Lung microvascular endothelial cell (primary cell): ENCODE measurements at places on chromosomes 1 and 21. TPM values are rescaled to one million over a fixed set of nuclear protein-coding genes. Genes with fewer than 3 reads are reported as not detected.

Gene ILDR2
- total RNA-seq: not detected in 2 replicates

Gene PRKACB
- total RNA-seq: 5.0 and 20.5 TPM in 2 replicates

Gene SRSF11
- total RNA-seq: 62.3 and 76.0 TPM in 2 replicates

Gene MAEL
- total RNA-seq: not detected in 2 replicates

Gene LEPR
- 24.8 and 34.3 TPM in 2 replicates for total RNA-seq

Gene OR6N1
- not detected in 2 replicates for total RNA-seq

Gene USP25
- total RNA-seq: 44.7 and 64.3 TPM in 2 replicates

Gene OR2L3
- total RNA-seq: not detected in 2 replicates

Gene C1QB
- total RNA-seq: not detected in 2 replicates

GRCh38 chr1:241614144-241614543 lies 26.0 kb downstream of the CHML start:
- no peak for DNase-seq

- no peak for DNase-seq
Observed at GRCh38 chr1:160236806-160237205, 25.5 kb downstream of the DCAF8 start.

DNA sequence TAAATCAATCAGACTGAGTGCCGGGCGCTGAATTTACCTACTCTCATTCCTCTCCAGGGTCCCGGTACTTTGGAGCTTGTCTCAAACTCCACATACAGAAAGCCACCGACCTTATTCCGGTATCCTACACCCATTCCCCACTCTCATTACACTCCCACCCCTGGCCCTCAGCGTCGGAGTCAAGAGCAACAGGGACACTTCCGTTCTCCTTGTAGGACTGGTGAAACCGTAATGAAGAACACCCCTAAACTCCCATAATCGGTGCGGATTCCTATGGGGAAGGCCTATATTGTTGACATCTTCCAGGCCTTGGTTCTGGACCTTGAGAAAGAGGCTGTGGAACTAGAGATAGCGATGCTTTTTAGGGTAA lies 798 bp downstream of the ZBED6 start:
- peak; percentile 47 for DNase-seq

- DNase-seq: no peak
Observed at GRCh38 chr1:191641420-191642260, 516.6 kb upstream of the RGS18 start.

DNA sequence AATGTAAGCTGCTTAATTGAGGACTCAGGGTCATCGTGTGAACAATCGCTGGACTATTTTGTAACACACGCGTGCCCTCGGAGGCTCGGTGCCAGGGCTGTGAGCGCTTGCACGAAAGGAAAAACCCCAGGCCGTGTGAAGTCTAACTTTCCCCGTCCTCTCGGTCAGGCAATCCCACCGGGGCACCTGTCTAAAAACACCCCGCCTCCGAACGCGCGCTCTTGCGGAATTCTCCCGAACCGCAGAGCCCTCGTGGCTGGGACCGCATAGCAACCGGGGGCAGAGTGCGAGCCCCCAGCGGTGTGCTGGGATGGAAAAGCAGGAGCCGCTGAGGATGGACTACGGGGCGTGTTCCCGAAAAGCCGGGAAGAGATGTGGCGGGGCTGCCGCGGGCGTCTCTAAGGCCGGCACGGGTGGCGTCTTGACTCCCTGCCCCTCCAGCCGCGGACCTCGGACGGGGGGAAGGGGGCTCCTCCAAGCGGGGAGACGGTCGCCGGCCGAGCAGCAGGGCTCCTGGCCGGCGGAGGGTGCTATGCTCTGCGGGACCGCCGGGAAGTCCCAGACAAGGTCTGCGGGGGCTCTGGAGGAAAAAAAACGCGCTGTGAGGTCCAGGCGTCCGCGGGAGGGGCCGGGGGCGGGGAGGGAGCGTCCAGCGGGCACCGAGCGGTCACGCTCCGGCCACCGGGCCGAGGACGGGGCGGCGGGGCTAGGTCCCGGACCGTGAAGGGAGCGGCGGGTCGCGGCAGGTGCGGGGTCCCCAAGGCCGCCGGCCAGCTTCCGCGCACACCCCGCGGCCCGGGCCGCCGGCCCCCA lies 936 bp downstream of the ZBTB21 start:
- DNase-seq: peak; percentile 90

- DNase-seq: no peak
Observed at GRCh38 chr1:54118704-54119103, 34.1 kb downstream of the CDCP2 start.

GRCh38 chr21:38765056-38765455 lies 40.7 kb upstream of the ETS2 start:
- DNase-seq: no peak

- no peak for DNase-seq
Observed at GRCh38 chr1:5728663-5729355, 263.4 kb downstream of the NPHP4 start.

DNA sequence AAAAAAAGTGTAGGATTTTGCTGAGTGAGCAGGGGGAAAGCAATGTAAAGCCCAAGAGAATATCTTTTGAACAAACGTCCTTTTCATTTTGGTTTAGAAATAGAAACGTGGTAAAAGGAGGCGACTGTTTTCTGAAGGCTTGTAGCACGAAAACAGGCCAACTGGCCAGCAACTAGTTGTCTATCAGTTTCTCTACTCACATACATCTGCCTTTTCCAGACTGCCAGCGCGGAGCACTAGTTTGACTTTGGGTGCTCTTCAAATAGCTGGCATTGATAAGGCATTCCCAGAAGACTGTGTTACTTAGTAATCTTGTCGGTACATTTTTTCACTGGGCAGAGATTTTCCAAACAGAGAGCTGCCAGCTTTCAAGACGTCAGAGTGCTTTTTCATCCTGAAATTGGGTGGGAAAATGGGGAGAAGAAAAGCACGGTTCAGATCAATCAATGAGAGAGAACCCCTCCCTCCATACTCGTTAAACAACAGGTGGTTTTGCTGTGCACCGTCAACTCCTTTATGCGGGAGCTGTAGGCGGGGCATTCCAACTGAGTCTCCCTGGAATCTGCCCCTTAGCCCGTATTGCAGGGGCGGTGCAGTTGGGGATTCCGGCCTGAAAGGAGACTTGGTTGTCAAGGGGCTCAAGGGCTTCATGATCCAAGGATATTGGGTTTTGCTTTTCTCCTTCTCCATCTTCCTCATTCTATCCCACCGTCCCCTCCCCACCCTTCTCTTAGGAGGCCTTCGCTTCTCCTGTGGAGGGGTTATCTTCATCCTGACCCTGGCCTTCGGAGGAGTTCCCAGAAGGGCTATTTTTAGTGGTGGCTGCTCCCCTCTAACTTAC lies 884 bp upstream of the LRRC8C start:
- DNase-seq: no peak

DNA sequence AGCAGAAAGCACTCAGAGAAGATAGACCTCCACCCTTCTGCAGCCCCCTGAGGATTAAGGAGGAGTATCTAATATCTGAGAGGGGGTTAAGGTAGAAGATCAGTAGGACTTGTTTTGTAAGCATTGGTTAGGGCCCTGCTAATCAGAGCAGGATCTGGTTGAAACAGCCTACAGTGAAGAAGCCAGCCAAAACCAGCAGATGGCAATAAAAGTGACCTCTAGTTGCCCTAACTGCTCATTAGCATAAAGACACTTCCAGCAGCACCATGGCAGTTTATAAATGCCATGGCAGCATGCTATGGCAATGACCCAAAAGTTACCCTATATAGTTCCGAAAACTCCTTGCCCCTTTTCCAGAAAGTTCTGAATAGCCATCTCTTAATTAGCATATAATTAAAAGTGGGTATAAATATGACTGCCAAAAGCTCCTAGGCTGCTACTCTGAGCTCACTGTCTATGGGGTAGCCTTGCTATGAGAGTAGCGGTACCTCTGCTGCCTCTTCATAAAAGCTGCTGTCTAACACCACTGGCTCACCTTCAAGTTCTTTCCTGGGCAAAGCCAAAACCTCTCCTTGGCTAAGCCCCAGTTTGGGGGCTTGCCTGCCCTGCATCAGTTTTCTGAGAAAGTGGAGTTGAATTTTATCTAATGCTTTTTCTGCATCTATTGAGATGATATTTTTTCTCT lies 254.2 kb downstream of the PAPPA2 start:
- DNase-seq: no peak

- no peak for DNase-seq
Observed at GRCh38 chr1:235100194-235100772, 28.4 kb downstream of the TOMM20 start.

GRCh38 chr1:213615226-213615916 lies 372.4 kb upstream of the PROX1 start:
- no peak for DNase-seq

DNA sequence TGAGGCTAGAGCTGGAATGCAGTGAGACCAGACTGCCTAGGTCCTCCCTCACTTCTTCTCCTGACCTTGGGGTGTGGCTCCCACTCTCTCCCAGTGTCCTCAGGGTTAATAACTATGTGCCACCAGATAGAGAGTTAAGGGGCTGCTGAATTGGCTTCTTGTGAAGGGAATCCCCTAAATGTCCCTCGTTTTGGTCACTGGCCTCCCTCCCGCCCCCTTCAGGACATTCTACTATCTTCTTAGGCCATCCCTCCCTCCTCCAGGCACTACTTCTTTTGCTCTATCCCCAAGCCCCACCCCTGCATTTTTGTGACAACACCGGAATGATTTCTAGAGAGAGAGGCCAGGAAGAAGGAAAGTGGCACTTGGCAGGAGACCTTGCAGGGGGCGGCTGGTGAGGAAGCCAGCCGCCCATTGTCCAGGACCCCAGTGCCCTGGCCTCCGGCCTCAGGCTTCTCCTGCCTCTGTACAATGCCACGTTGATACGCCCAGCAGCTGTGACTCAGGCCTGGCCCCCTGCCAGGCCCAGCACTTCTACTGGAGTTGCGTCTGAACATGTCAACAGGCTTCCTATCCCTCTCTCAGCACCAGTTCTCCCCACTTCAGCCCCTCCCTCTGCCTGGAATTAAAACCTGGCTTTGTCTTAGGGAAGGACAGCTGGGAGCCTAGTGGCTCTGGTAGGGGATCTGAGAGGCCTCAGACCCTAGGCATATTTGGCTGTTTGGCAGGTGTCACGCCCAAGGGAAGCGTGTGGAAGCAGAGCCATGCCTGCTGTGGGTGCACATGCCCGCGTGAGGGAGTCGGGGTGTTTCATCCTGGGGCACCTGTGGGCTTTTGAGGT lies 9.1 kb downstream of the LMNA start:
- peak; percentile 97 for DNase-seq

DNA sequence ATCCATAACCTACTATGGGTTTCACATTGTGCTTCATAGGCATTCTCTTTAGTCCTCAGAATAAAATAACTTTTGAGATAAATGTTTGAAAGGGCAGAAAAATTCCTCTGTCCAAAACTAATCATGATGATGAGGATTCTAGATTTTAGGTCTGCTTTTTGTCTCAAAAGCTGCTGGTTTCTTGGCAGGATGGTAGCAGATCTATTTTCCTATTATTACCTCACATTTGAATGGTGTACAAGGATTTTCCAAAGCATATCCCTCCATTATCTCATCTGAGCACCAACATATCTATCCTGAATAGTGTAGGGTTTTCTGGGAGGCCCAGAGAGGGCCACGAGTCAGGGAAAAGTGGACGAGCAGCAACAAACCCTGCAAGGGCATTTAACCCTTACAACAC lies 201.9 kb downstream of the PLPP3 start:
- DNase-seq: no peak

- no peak for DNase-seq
Observed at GRCh38 chr21:17673261-17674020, 60.7 kb upstream of the BTG3 start.

DNA sequence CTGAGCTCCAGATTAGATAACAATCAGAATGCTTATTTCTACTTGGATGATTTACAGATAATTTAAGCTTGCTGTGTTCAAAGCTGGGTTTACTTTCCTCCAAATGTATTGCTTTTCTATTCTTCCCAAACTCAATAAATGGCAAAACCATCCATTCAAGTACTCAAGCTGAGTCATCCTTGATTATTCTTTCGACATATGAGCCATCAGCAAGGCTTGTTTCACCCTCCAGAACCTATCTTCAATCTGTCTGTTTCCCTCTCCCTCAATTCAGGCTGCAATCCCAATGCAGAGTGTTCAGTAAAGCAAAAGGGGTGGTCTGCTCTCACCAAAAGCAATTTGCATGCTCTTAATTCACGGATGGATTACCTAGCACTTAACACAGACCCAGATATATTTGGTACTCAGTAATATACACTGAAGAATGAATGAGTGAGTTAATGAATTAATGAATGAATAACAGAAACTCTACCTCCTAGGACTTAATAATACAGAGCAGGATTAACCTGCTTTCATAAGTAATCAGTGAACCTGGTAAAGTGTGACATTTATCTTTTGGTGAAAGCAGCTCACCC lies 41.9 kb downstream of the DDR2 start:
- DNase-seq: no peak

GRCh38 chr1:212149566-212149965 lies 114.0 kb downstream of the DTL start:
- DNase-seq: no peak

- no peak for DNase-seq
Observed at GRCh38 chr1:71264039-71264438, 183.2 kb upstream of the ZRANB2 start.

DNA sequence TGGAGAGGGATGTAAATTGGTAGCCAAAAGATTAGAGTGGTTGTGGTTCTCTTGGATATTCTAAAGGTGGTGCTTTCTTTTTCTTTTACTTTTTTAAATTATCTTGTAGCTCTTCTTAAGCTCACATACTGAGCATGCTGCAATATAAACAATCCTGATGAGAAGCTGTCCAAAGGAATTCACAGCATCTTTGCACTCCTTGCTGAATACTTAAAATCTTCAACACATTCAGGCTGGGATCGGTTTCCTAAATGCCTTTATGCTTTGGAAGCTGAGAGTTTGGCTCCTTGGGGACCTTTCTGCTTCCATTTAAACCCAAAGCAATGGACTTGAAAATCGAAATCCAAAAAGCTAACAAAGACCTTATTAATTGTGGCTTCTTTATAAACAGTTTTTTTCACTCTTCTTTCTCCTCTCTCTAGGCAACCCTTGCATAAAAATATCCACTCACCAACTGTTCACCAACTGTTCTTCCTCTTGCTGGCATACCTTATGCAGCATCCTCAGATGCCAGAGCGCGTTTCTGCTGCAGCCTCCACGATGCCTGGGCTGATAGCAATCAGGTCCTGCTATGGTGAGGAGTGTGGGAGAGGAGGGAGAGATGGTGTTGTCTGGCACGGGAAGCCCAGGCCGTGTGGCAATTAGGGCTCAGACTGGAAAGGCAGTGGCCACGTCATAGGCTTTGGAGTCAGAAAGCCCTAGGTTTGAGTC lies 535.8 kb upstream of the DAB1 start:
- no peak for DNase-seq
